NAMALWA (cell line): ENCODE measurements at places on chromosomes 4 and X.

GRCh38 chr4:82814034-82814433 lies 15.4 kb upstream of the SCD5 start:
- DNase-seq = no peak

GRCh38 chrX:70264784-70265183 lies 3.4 kb upstream of the ARR3 start:
- no peak for DNase-seq

GRCh38 chrX:19958552-19959486 lies 32.0 kb downstream of the BCLAF3 start:
- DNase-seq = no peak

DNA sequence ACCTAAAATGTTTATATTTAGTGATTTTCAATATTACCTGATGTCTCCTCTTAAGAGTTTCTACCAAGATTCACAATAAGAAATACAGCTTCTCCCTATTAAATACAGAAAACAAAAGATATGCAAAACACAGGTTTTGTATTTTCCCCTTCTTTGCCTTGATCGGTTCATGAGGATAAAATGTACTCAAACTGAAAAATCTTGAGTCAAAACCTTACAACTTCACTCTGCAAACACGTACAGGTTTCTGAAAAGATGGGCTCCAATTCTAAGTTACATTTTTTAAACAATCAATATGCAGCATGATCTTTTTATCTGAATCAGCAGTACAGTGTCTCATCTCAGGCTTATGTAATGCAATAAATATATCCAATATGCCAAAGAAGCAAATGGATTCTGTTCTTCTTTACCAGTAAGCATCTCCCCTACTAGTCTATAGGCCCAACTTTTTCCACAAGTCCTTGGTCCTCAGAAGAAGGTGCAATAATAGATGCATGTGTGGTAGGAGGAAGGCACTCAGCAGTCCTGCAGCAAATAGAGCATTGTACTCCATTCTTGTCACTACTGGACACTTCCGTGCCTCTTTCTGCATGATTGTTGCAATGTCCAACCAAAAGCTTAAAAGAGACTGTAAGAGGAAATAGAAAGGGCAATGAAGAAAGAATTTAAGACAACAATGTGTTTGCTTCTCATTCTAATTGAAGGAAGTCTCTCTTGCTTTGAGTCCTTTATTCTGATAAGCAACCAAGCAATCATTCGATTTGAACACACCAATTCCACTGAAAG lies 3.2 kb downstream of the MAPK10 start:
- no peak for DNase-seq

GRCh38 chrX:13816643-13817627 lies at the start of gene GPM6B:
TSS of gene GPM6B (minus strand) at chrX:13817093. CDS start at chrX:13816904, 189 bp downstream.
- DNase-seq = no peak

- no peak for DNase-seq
These were observed 10.2 kb upstream of the MSANTD1 start for GRCh38 chr4:3238721-3239120.

- no peak for DNase-seq
These were observed 79.7 kb downstream of the KIT start for GRCh38 chr4:54737421-54737820.

- no peak for DNase-seq
These were observed 10.3 kb upstream of the RAB33B start for GRCh38 chr4:139443661-139444060.

- no peak for DNase-seq
These were observed 120.2 kb upstream of the GPRIN3 start for GRCh38 chr4:89427782-89428181.

DNA sequence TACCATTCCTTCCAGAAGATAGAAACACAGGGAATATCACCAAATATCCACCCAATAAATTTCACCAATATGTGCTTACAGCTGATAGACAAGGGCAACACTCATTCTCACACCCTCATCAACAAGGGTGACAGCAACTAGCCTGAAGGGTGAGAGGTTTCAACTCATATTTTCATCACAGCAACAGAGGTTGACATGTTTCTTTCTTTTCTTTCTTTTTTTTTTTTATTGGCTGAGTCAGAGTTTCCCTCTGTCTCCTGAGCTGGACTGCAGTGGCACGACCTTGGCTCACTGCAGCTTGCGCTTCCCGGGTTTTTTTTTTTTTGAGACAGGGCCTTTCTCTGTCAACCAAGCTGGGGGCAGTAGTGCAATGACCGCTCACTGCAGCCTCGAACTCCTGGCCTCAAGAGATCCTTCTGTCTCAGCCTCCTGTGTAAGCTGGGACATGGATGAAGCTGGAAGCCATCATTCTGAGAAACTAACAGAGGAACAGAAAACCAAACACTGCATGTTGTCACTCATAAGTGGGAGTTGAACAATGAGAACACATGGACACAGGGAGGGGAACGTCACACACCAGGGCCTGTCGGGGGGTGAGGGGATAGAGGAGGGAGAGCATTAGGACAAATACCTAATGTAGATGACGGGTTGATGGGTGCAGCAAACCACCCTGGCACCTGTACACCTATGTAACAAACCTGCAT lies 27.5 kb upstream of the ASMTL start:
- DNase-seq = no peak

- no peak for DNase-seq
These were observed 8.5 kb upstream of the ARHGEF38 start for GRCh38 chr4:105543881-105544280.

- DNase-seq = no peak
These were observed 36.7 kb downstream of the SMIM20 start for GRCh38 chr4:25950461-25951389.

DNA sequence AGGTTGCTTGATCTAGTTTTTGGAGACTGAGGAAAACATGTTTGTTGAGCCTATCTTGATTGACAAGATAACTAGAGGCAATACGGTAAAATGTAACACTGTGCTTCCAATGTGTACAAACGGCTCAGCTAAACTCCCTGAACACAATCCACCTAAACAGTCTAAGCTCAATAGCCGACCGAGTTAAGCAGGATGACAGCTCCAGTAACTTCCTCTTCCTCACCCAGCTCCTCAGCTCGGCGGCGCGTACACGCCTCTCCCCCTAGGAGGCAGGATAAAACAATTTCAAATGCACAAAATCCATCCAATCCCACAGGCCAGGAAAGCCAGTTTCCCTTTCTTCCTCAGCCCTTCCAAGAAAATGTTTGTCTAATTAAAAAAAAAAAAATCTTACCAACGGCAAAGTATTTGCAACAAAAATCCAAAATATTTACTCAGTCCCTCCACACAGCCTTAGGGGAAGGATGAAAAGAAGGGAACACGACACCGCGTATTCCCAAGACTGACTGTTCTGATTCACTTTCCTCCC lies 1.0 kb downstream of the CNOT6L start:
- DNase-seq = peak; percentile 90

GRCh38 chrX:21412029-21412428 lies 37.8 kb downstream of the CNKSR2 start:
- no peak for DNase-seq

- no peak for DNase-seq
These were observed 72.4 kb upstream of the ANXA10 start for GRCh38 chr4:168019921-168020320.

GRCh38 chr4:99636422-99636821 lies 21.2 kb downstream of the C4orf54 start:
- no peak for DNase-seq

DNA sequence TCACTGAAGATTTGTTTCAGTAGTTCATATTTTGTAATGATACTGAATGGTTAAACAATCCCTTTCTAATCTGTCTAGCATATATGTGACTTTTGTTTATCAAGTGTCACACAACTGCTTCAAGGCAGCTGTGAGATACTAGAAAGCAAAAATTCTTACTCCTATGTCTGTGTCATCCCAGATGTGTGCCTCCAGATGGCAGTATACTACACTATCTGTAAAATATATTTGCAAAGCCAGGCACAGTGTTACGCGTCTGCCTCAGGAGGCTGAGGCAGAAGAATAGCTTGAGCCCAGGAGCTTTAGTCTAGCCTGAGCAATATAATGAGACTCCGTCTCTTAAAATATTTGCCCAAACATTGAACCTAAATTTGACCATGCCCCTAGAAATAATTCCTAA lies 4.0 kb downstream of the NUDT10 start:
- peak; percentile 64 for DNase-seq

DNA sequence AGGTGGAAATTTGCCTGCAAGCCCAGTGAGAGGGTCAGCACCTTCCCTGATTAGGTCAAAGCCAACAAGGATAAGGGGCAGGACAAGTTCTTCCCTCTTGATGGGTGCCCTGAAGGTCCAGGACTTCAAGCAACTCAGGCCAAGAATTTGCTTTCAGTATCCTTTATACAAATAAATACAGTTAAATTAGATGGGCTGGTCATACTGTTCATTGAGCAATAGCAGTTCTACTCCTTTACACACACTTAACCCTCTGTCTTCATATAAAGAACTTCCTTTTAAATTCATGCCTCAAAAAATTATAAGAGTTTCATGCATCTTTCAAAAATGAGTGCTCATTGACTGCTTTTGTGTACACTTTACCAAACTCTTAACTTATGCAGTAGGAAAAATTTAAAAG lies 392.0 kb downstream of the SPRY1 start:
- DNase-seq = no peak

- no peak for DNase-seq
These were observed 345.1 kb upstream of the PITX2 start for GRCh38 chr4:110967936-110968335.

GRCh38 chr4:94451051-94451694 lies 569 bp upstream of the PDLIM5 start:
- DNase-seq = no peak

- no peak for DNase-seq
These were observed 344.0 kb upstream of the NWD2 start for GRCh38 chr4:36900446-36900987.

GRCh38 chr4:176839656-176840055 lies 46.9 kb upstream of the VEGFC start:
- DNase-seq = no peak

DNA sequence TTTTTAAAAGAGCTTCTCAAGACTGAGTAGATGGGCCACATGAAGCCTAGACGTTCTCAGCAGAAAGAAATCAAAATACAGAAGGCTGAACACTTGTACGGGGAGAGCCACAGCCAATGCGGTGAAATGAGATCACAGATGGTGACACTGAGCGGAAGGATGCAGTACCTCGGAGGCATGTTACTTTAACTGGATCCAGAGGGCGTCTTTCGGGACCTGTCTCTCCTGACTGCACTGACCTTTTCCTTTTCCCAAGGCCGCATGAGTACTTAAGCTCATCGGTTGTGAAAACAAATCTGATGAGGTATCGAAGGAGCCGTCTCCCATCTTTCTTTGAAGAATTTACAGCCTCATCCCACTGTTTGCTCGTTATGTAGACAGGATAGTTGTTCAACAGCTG lies 32.6 kb downstream of the BEND4 start:
- no peak for DNase-seq

- no peak for DNase-seq
These were observed 138.8 kb upstream of the DCAF8L1 start for GRCh38 chrX:28120072-28120471.

GRCh38 chr4:104735174-104735573 lies 240.5 kb upstream of the CXXC4 start:
- no peak for DNase-seq

- DNase-seq = no peak
These were observed 949.0 kb downstream of the C4orf33 start for GRCh38 chr4:130044788-130045531.

GRCh38 chr4:36281384-36282106 lies at the start of gene DTHD1:
TSS of gene DTHD1 (plus strand) at chr4:36281616. CDS start at chr4:36281759, 143 bp downstream.
- DNase-seq = no peak

GRCh38 chr4:37447886-37448285 lies 203.3 kb downstream of the NWD2 start:
- no peak for DNase-seq

- no peak for DNase-seq
These were observed 154.3 kb upstream of the DCAF8L1 start for GRCh38 chrX:28135378-28136047.

GRCh38 chr4:108168671-108169523 lies at the start of gene LEF1:
TSS of gene LEF1 (minus strand) at chr4:108168932. CDS start at chr4:108167767, 1,165 bp downstream.
- peak; percentile 82 for DNase-seq

GRCh38 chr4:184355111-184355604 lies 119.2 kb downstream of the IRF2 start:
- peak; percentile 59 for DNase-seq

GRCh38 chr4:68929076-68929737 lies 22.4 kb downstream of the UGT2A3 start:
- DNase-seq = no peak

- DNase-seq = no peak
These were observed 1.1 kb upstream of the PCDH19 start for GRCh38 chrX:100410901-100411801.

GRCh38 chr4:5215321-5215720 lies 164.0 kb downstream of the STK32B start:
- DNase-seq = no peak

- DNase-seq = no peak
These were observed 191.6 kb downstream of the ANAPC10 start for GRCh38 chr4:144906181-144906925.
